ENCODE measurements at places on chromosomes 6 and 20. TPM values are rescaled to one million over a fixed set of nuclear protein-coding genes. Genes with fewer than 3 reads are reported as not detected.

FKBP1C gene
- total RNA-seq, result 0.64 TPM

ZNF391 gene
- 3.3 TPM for total RNA-seq

MSH5 gene
- 101 TPM for total RNA-seq

TSPO2 gene
- not detected for total RNA-seq

CLIC5 gene
- 1.5 TPM for total RNA-seq

ZNF334 gene
- total RNA-seq, result 2.1 TPM

B3GALT4 gene
- total RNA-seq, result 4.4 TPM

HLA-DPA1 gene
- 12.1 TPM for total RNA-seq

VNN1 gene
- total RNA-seq, result not detected

RAB44 gene
- total RNA-seq, result not detected

HIVEP1 gene
- total RNA-seq, result 43.6 TPM

TREM2 gene
- not detected for total RNA-seq

- no peak for DNase-seq
These were observed 284.5 kb upstream of the CDYL start for GRCh38 chr6:4491501-4492260.

DNA sequence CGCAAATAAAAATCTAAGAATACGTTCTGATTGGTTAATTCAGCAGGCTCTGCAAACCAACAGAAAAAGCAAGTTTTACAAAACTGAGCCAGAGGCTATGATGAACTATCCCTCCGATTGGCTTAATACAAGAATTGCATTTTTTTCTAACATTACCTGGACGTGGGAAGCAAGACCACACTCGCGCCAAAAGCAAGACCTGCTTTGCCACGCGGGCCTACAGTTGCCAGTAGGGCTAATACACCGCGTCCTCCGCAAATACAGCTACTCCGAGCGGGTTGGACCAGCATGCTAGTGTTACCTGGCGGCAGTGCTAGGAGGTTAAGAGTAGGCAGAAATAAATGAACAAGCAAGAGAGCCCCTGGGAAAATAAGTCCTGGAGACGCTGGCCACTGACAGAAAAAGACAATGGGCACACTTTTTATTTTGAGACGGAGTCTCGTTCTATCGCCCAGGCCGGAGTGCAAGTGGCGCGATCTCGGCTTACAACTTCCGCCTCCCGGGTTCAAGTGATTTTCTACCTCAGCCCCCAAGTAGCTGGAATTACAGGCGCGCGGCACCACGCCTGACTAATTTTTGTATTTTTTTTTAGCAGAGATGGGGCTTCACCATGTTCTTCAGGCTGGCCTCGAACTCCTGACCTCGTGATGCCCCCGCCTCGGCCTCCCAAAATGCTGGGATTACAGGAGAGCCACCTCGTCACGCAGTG lies 131.9 kb upstream of the BTN3A2 start:
- DNase-seq, result peak; percentile 68

GRCh38 chr6:163640641-163641040 lies 226.1 kb downstream of the QKI start:
- no peak for DNase-seq

DNA sequence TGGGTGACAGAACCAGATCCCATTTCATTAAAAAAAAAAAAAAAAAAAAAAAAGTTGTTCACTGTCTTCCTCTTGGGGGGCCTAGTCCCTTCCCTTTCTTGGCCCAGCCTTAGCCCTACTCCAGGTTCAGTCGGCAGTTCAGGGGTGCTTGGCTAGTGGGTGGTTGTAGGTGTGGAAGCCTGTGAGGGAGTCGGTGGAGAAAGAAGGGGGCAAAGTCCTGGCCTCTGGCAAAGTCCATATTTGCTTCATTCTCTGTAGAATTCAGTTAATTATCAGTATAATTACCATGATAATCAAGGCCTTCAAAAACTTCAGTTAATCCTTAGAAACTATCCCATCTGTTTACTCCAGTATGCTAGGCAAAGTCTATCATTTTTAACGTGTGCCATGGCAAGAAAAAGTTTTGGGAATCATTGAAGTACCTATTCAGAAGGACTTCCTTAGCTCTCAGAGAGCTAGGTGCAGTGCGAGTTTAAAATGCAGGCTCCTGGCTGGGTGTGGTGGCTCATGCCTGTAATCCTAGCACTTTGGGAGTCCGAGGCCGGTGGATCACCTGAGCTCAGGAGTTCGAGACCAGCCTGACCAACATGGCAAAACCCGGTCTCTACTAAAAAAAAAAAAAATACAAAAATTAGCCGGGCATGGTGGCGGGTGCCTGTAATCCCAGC lies 205.7 kb upstream of the ARG1 start:
- no peak for DNase-seq

DNA sequence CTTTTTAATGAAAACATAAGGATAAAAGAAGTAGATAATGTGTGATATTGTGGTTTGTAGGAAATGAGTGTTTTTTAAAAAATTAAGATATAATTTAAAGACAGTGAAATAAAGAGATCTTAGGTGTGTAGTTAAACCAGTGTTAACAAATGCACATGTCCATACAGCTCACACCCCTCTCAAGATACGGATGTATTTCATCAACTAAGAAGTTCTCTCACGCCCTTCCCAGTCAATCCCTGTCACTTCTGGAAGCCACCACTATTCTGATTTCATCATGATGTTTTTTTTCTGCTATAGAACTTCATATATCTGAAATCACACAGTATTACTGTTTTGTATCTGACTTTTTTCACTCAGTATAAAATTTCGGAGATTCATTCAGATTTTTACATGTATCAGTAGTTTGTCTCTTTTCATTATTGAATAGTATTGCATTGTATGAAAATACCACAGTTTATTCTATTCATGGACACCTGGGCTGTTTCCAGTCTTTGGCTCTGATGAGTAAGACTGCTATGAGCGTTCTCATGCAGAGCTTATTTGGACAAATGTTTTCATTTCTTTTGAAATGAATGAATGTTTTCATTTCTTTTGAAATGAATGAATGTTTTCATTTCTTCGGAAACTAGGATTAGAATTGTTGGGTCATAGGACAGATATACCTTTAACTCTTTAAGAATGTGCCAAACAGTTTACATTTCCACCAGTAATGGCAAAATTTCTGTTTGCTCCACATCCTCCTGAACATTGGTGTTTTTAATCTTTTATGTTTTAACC lies 49.7 kb upstream of the ELOVL5 start:
- no peak for DNase-seq

- DNase-seq, result no peak
These were observed 42.9 kb downstream of the RSPO4 start for GRCh38 chr20:958936-959815.

GRCh38 chr6:140366991-140367390 lies 992.5 kb upstream of the CITED2 start:
- DNase-seq, result no peak

GRCh38 chr6:101544286-101544685 lies 150.8 kb downstream of the GRIK2 start:
- DNase-seq, result no peak

DNA sequence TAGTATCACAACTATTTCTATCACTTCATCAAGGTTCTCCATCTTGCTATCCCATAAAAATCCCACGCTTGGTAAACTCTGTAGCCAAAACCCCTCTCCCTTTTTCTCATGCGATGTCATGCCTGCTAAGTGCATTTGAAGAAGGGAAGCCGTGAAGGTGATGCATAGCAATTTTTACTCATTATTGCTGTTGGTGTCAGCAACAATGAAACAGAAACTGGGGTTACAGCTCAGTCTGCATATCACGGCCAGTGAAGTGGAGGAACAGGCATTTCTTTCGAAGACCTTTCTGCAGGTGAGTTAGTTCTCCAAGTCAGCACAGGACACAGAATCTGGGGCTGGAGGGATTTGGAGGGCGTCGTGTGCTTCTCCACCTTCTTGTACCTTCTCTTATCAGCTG lies 5.8 kb downstream of the UNC93A start:
- no peak for DNase-seq

- DNase-seq, result peak; percentile 18
These were observed 23.5 kb downstream of the PLEKHG1 start for GRCh38 chr6:150622941-150623874.

DNA sequence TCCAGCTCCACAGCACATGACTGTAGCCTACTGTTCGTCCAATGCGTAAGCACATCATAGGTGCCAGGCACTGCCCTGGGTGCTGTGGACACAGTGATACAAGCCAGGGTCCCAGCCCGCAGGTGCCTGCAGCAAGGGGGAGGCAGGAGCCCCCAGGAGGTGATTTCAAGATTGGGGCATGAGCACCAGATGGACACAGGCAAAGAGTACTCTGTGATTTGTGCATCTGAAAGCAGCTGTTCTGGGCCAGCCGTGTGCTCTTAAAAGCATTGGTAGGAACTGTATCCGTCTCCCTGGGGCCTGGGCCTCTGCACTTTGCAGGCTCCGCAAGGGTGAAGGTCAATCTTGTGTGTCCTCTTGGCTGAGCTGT lies 149.8 kb downstream of the SYCP2 start:
- DNase-seq, result no peak

DNA sequence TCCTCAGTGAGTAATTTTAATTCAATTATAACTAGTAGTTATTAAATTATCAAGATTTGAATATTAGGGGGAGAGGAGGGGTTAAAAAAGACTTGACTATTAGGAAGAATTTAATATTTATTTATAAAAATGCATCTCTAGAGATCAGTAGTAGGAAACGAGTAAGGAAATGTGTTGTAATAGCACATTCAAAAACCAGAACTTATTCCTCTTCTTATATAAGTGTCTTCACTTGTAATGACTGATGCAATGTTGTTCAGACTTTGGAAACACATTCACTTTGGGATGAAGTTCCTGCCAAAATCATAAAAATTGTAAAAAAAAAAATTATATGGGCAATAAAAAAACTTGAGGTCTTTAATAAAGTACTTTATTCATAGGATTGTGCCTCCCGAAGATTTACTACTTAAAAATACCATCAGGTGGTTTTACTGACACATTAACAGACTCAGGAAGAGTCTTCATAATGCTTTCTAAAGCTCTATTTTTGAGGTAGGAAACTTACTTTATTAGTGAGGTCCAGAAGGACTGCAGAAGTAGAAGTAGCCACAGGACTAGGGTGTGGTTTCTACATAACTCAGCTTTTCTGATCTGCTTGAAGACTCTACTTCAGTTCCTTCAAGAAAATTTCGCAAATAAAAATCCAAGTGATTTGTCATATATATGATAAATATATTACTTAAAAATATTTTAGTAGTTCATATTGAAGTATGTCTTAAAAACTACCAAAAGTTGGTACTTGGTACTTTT lies 59.8 kb downstream of the CCDC170 start:
- no peak for DNase-seq

GRCh38 chr20:45771182-45771759 lies 20.4 kb downstream of the WFDC3 start:
- DNase-seq, result peak; percentile 88

DNA sequence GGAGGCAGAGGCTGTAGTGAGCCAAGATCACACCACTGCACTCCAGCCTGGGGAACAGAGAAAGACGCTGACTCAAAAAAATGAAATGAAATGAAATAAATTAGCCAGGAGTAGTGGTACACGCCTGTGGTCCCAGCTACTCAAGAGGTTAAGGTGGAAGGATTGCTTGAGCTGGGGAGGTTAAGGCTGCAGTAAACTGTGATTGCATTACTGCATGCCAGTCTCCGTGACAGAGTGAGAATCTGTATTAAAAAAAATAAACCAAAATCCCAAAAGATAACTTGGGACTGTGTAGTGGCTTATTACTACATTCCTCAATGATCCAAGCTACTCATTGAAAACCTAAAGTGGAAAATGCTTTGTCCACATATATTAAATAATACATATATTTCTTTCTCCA lies 87.0 kb downstream of the SGK1 start:
- DNase-seq, result no peak

- peak; percentile 63 for DNase-seq
These were observed 684 bp downstream of the PAQR8 start for GRCh38 chr6:52362443-52363227.

GRCh38 chr6:16659466-16660156 lies 101.6 kb downstream of the ATXN1 start:
- DNase-seq, result no peak

GRCh38 chr20:31587545-31588389 lies 17.3 kb upstream of the ID1 start:
- no peak for DNase-seq

DNA sequence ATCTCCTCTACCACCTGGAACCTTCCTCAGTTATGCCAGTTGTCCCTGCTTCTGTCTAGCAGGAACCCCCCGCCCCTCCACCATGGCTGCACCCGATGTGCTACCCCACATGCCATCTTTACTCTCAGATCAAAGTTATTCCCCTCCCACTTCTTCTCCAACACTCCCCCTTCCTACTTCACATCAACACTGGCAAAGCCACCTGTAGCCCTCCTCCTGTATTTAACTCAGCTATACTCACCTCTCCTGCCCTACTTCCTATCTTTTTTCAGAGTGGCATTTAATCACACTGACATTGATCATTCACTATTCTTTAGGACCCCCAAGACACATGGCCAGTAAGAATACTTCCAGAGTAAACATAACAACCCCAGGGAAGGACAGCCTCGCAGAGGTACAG lies 84.3 kb downstream of the MBOAT1 start:
- DNase-seq, result no peak

DNA sequence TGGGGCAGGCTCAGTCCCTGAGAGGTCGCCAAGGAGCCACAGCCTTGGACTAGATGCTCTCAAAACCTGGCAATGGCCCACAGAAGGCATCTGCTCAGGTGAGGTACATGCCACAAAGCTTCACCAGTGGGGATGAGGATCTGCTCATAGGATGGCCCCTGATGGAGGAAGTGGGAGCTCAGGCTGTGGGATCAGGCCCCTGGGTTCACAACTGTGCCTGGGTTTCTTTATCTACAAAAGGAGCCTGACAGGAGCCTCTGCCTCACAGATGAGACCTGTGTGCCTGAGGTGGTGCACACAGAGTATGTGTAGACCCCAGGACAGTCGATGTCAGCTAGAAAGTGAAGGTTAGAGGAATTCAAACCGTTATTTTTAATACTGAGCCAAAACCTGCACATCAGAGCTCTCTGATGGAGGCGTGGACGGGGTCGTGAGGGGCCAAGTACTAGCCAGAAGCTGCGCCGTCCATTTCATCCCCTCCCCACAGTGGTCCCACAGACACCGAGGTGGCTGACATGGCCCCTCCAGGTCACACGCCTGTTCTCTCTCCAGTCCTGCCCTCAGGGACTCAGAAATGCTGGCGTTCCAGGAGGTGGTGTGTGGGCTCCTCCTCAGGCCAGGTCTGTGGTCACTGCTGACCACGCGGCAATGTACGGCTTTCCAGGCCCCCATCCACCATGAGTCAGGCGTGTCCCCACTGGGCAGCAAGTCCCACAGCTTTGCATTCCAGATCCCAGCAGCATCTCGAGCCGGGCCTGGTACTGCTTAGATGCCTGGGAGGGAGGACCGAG lies 33.3 kb downstream of the NTSR1 start:
- no peak for DNase-seq

GRCh38 chr6:152981989-152982903 lies 595 bp downstream of the FBXO5 start:
- peak; percentile 34 for DNase-seq

- no peak for DNase-seq
These were observed 81.5 kb upstream of the NHSL1 start for GRCh38 chr6:138580801-138581200.

DNA sequence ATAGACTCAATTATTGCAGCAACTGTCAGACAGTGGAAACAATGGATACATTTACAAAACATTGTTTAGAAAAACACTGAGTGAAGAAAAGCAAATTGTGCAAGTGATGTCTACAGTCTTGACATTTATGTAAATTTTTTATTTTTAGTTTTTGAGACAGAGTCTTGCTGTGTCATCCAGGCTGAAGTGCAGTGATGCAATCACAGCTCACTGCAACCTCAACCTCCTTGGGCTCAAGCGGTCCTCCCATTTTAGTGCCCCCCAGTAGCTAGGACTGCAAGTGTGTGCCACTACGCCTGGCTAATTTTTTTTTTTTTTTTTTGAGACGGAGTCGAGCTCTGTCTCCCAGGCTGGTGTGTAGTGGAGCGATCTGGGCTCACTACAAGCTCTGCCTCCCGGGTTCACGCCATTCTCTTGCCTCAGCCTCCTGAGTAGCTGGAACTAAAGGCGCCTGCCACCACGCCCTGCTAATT lies 9.7 kb downstream of the CNBD2 start:
- no peak for DNase-seq

Measured in activated naive CD4-positive, alpha-beta T cell treated with anti-CD3 and anti-CD28 coated beads for 36 hours (primary cell).